ENCODE measurements at places on chromosomes 5 and 9.

GRCh38 chr5:119153629-119154028, 82.7 kb downstream of the DMXL1 start:
- DNase-seq: no peak

DNA sequence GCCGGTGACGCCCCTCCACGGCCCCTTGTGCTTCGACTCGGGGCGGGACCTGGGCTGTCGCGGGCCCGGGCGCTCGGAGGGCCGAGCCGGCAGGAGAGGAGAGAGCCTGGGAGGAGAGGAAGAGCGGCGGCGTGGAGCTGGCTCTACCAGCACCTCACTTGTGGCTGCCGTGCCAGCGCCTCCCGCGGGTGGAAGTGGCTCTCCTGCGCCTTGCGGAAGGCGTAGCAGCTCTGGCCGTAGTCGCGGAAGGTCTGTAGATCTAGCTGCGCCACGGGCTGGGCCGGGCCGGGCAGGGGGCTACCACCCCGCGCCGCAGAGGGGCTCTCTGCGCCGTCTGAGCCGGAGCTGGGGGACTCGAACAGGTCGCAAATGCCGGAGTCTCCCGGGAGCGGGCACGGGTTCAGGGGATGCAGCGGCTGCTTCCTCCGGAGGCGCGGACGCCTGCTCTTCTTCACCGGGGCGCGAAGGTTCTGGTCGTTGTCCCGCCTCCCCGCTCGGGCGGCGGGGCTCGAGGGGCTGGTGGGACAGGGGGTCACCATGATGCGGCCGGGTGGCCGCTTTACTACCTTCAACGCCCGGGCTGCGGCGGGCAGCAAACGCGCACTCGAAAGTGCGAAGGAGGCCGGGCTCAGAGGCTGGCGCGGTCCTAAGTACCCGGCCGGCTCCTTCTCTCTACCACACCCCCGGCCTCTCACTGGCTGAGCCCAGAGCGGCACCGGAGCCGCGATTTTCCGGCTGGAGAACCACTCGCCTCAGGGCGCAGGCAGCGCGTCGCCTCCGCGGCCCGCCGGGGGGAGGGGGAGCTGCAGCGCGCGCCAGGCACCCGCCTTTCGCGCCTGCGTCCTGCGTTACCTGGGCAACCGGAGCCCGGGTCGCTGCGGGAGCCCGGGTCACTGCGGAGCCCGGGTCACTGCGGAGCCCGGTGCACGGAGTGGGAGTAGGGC, at the start of gene CCNO:
CCNO (minus strand) TSS at position 624 of the 944 bp plus-strand sequence; CDS start at position 539, 85 bp downstream.
- DNase-seq: peak; percentile 65

GRCh38 chr5:33238826-33239695, 201.7 kb upstream of the TARS1 start:
- no peak for DNase-seq

- no peak for DNase-seq
Measured at GRCh38 chr9:129237803-129238202, 59.7 kb upstream of the IER5L start.

- no peak for DNase-seq
Measured at GRCh38 chr9:472479-473075, 257.9 kb downstream of the DOCK8 start.

DNA sequence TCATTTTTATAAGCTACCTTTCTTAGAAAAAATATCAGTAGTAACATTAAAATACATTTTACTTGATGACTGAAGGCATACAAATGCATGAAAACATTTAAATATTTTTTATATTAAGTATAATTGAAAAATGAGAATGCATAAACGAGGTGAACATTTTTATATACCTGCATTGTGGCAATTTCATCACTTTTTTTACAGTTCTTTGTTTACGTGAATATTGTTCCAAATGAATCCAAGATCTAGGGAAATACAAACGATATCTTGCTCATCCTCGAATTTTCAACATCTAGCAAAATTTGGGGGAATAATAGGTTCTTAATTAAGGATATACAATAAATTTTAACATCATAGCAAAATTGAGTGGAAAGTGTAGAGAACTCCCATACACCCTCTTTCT, 45.5 kb upstream of the ALDH1A1 start:
- no peak for DNase-seq

DNA sequence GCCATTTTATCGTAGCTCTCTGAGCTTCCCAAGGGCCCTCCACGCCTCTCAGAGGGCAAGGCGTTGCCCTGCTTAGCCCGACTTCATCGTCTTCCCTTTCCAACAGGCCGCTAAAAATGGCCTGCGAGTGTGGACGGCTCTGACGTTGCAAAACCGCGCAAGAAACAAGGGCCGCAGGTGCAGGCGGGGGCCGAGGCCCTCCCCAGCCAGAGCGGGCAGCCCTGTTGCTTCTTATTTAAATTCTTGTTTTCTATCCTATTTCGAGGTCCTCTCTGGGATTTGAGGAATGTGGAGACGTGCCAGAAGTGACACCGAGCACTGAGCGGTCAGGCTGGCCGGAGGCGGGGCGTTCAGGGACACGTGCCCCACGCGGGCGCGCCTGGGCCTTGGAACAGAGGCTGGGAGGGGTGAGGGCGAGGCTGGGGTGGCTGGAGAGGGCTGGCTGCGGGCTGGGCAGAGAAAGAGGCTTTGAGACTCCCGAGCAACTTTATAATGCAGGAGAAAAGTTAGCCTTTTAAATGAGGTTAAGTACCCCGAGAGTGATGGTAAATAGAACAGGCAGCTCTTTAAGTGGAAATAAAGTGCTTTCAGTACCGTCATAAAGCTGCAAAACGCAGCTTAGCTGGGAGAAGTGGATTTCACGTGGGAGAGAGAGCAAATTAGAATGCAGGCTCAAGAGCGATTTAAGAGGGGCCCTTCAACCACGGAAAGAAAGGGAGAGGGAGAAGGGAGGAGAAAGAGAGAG, 243.6 kb downstream of the AUH start:
- DNase-seq: peak; percentile 85

DNA sequence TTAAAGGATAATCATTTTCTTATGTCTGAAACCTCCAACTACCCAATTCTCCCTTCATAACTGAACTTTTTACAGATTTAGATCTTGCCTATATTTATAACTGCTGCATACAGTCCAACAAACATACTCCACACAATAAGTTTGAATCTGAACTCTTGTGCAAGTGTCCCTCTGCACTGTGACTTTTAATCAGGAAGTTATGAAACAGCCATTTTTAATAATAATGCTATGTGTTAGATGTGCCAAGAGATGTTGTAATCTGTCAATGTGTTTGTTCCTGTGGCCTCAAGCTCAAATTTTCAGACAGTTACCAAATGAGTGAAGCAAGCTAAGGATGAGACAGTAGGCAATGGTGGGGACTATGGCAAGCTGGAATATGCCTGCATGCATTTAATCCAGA, 57.6 kb upstream of the MTAP start:
- peak; percentile 38 for DNase-seq

DNA sequence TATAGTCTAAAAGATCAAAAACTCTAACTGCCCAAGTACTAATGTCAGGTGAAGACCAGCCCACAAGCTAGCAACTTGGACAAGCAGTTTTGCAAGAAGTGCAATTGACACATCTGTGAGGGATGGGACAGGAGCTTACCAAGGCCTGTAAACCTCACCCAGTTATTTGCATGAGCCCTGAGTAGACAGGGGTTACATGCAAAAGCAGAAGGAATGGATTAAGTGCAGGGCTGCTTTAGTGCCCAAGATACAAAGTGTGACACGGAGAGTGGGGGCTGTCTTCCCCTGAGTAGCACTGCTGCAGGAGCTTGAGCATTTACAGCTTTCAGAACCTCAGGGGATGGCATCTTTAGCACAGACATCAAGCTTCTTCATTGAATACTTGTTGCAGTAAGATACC, 286.7 kb downstream of the ELAVL2 start:
- DNase-seq: no peak

Measured in fibroblast of villous mesenchyme (primary cell).